G401 (cell line): ENCODE measurements at places on chromosomes 3 and 15. TPM values are rescaled to one million over a fixed set of nuclear protein-coding genes. Genes with fewer than 3 reads are reported as not detected.

The LMCD1 gene
- 11.3 and 26.1 TPM in 2 replicates for total RNA-seq

The PLCH1 gene
- 12.8 and 14.8 TPM in 2 replicates for total RNA-seq

The TICRR gene
- total RNA-seq, result 3.4 and 7.3 TPM in 2 replicates

- no peak for DNase-seq
Observed at GRCh38 chr3:43185274-43185982, 79.5 kb upstream of the POMGNT2 start.
